ENCODE measurements at places on chromosomes 12 and 14.

DNA sequence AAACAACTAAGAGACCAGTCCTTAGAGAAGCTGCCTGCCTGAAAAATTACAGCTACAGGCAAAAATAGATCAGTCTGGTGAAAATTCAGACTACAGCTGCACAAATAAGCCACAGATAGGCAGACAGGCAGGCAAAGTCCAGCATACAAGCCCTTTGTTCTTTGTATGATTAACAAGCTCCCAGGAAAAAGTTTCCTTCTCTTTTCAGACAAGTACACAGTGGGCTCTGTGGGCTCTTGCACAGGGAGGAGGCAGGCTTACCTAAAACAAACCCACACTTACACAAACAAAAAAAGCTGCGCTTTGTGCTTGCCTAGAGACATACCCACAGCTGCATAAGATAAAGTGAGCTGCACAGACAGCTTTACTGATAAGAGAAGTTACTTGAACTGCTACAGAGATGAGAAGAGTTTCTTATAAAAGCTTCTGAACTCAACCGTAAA lies 7.7 kb downstream of the OR6C68 start:
- no peak for DNase-seq

DNA sequence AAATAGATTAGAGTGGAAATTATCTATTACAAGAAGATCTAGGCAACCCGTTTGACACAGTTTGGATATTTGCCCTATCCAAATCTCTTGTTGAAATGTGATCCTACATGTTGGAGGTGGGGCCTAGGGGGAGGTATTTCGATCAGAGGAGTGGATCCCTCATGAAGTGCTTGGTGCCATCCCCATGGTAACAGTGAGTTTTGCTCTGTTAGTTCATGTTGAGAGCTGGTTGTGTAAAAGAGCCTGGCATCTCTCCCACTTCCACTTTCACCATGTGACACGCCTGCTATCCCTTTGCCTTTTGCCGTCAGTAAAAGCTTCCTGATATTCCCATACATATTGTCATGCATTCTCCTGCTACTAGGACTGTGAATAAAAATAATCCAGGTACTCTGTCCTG lies 66.4 kb upstream of the FLRT2 start:
- DNase-seq: no peak

GRCh38 chr12:64566831-64567517 lies 43.3 kb upstream of the RASSF3 start:
- DNase-seq: no peak

DNA sequence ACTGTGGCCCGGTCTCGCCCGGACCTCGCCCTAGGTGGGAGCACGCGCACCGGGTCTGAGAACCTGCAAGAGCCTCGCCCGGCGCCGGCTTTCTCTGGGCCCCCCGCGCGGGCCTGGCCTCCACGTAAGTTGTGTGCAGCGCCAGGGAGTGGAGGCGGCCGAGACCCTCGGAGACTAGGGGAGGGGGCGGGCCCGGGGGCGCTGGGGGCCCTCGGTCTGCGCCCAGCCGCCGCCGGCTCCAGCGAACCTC lies 183 bp upstream of the PRMT8 start:
- no peak for DNase-seq

GRCh38 chr12:94769047-94769420 lies 118.7 kb upstream of the TMCC3 start:
- DNase-seq: no peak

DNA sequence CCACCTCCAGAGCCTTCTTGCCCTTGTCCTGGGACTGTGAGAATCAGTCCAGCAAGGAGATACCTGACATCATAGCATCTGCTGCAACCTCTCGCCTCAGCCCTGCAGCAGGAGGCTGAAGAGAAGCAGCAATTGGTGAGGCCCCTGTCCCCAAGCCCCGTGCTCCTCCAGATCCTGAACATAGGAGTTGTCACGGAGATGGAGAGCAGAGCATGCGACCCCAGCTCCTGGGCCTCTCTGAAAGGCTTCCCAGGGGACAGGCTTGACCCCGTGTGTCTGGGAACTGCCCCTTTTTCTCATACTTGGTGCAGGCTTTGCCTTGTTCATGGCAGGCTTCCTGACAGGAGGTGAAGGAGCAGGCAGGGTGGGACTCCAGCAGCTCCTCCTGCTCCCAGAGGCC lies 127.7 kb upstream of the PZP start:
- no peak for DNase-seq

GRCh38 chr14:101458741-101459550 lies 102.3 kb upstream of the DIO3 start:
- no peak for DNase-seq

- DNase-seq: peak; percentile 71
Observed at GRCh38 chr12:219891-220352, 6.0 kb upstream of the SLC6A12 start.

DNA sequence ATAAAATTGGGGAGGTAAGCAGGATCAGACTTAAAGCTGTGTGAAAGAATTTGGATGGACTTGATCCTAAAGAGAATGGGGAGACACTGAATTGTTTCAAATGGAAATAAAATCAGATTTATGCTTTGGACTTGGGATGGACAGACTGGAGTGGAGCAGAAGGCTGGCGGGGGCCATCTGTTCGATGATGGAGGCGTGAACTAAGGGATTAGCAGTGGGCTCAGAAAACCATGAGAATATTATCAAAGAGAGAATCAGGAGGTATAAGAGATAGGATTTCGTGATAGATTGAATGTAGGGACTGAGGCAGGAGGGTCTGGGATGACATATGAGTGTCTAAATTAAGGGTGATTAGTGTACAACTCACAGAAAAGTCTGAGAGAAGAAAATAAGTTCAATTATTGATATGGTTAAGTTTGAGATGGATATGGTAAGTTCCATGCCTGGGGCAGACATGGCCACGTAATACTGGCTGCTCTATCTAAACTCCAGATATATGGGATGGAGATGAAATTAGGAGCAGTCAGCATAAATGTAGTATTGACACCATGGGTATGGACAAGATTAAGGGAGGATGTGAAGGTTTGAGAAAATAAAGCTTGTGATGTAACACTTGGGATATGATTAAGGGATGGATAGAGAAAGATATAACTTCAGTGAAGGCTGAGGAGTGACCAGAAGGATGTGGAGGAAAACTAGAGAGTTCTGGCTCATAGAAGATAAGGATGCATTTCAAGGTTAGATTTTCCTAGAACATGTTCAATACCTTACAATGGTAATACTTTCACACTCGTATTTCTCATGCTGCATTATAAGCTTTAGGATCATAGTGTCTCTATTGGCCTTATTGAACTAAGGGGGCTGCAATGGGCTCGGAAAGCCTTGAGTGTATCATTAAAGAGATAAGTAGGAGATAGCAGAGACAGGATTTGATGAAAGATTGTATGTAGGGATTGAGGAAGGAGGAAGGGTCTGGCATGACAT lies 1.0 kb upstream of the TSSK4 start:
- no peak for DNase-seq

DNA sequence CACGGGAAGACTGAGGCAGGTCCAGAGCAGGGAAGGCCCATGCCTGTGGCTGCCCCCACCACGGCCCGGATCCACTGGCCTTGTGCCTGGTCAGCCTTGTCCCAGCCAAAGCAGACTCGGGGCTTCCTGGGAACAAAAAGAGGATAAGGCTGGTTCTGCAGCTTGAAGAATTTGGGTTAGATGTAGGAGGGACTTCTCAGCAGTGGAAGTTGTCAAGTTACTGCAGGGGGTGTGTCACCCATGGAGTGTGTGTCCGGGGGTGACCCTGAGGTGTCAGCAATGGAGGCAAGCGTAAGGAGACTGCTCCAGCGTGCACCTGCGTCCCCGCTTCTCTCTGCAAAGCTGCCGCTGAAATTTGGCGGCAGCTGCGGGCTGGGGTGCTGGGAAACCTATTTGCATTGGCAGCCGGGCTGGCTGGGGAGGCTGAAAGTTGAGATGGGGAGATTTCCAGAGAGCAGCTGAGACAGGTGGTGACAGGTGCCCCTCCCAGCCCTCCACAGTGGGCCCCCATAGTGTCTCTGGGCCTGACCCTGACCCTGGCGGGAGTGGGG lies 12.5 kb upstream of the TNFAIP2 start:
- DNase-seq: no peak

DNA sequence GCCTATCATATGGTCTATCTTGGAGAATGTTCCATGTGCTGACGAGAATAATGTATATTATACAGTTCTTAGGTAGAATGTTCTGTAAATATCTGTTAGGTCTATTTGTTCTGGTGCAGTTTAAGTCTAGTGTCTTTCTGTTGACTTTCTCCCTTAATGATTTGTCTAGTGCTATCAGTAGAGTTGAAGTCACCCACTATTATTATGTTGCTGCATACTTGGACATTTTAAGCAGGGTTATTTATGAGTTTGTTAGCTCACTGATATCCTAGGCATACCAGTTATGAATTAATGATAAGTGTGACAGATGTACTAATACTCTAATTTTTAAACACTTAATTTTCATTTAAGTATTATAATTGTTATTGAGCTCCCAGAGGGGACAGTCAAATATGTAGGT lies 292.5 kb downstream of the AKAP6 start:
- DNase-seq: no peak

DNA sequence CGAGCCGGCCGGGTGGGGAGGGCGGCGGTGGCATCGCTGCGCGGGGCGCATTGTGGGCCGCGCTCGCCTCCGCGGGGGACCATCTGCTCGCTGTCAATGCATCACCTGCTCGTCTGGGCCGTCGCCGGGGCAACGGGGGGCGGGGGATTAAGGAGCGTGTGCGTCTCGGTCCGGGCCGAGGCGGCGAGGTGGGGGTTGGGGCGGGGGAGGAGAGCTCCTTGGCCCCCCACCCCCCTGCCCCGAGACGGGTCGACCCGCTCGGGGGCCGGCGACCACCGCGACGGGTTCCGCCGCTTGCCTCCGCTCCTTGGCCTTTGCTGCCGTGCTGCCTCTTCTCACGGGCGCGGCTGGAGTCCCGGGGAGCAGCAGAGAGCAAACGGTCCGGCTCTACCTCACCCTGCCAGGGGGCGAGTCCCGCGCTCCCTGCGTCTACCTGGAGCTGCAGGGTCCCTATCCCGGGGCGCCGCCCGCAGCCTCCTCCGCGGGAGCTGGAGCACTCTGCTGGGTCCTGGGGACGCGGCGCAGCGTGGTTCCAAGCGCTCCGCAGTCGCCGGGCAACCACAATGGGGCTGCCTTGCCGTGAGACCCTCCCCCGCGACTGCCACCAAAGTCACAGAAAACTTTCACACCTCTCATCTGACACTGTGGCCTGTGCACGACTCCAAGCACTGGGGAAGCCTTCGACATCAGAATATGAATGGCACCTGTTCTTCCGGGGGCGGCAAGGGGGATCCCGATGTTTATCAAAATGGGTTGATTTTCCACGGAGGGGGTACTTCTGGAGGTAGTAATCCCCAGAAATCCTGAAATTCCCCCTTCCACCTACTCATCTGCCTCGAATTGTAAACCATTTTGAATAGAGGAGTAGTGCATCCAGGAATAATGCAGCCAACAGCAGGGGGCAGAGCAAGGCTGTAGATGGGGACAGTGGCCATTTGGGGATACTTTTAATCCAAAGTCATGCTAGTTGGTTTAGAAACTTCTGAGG lies at the start of gene C12orf42:
TSS of gene C12orf42 (minus strand) at position 500 of the 988 bp plus-strand sequence. CDS start 17,542 bp downstream, outside the sequence.
- peak; percentile 75 for DNase-seq

DNA sequence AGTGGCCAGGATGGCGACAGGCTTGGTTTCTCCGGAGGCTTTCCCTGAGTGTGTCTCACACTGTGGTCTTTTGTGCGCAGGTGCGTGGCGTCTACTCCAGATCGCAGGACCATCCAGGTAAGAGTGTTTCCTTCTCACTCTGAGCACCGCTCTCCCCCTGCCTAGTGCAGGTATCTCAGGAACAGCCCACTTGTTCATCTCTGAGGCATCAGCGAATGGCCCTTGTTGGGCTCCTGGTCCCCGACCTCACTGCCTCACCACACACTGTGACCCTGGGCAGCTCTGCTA lies 781 bp downstream of the ADGRD1 start:
- no peak for DNase-seq

DNA sequence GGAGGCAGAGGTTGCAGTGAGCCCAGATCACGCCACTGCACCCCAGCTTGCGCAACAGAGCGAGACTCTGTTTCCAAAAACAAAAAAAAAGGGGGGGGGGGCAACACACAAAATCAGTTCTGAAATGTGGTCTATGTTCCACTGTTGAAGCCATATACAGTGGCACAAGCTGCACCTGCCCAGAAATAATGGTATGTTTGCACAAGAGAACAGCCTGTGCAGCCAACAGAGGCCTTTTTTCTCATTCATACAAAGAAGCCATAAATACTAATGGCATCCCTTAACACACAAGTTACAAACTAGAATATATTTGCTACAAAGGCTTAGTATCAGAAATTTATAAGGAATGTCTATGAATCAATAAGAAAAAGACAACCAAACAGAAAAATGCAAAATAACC lies 37.1 kb downstream of the ITPR2 start:
- no peak for DNase-seq

- no peak for DNase-seq
Observed at GRCh38 chr12:4417936-4418335, 27.7 kb downstream of the FGF6 start.

GRCh38 chr12:123388951-123389559 lies 5.1 kb downstream of the KMT5A start:
- DNase-seq: no peak

GRCh38 chr12:70045036-70045435 lies 198.2 kb upstream of the CNOT2 start:
- DNase-seq: no peak

Data from activated CD8-positive, alpha-beta memory T cell treated with anti-CD3 and anti-CD28 coated beads for 24 hours (primary cell).